AG08395 (cell line): ENCODE measurements at places on chromosomes 12 and 14.

DNA sequence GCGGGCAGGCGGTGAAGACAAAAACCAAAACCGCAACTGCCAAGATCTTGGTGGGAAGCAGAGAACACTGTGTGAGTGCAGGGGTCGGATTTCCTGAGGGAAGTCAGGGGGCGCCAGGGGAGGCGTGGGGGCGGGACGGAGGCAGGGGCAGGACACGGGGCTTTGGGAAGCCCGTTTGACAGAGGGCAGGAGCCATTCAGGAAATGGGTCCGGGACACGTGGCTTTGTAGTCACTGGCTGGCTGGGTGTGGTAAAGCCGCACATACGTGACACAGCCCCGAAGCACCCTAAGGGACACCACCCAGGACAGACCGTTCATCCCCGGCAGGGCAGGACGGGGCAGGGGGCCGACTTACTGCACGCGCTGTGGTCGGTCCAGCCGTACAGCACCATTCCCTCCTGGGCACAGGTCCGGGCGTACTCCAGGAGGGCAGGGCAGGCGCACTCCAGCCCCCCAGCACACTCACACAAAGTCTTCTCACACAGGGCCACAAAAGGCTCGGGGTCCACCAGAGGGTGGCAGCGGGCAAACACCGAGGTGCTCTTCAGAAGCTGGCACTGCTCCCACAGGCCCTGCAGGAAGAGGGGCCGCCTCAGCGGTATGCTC, 49.4 kb downstream of the VWF start:
- no peak for DNase-seq

DNA sequence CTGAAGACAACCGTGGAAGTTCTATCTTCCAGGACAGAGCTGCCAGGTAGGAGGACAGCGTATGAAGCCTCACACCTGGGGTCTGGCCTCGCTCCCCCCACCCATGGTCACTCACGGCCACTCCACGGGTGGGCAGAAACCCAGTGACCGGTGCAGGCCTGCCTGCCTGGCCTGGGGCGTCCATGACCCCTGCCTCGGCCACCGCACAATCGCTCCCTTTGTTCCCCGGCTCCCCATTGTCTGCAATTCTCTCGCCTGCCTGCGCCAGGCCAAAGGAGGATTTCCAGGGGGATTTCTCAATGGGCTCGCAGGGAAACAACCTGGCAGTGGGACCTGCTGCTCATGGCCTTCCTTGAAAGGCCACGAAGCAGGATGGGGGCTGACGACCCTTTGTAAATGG, 22.6 kb downstream of the CCDC85C start:
- DNase-seq = no peak

DNA sequence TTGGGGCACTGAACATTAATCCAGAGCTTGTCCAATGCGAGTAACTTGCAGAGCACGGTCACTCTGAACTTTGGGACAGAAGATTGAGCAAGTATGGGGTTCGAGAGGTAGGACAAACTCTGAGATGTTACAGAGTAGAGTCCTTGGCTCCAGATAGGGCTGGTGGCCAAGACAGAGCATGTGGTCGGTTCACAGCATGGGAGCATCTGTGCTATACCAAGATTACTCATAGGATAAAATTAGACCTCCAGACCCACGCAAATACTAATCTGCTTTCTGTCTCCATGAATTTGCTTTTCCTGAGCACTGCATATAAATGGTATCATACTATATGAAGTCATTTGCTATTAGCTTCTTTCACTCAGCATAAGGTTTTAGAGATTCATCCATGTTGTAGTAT, 93.4 kb upstream of the TBX5 start:
- DNase-seq = peak; percentile 55

DNA sequence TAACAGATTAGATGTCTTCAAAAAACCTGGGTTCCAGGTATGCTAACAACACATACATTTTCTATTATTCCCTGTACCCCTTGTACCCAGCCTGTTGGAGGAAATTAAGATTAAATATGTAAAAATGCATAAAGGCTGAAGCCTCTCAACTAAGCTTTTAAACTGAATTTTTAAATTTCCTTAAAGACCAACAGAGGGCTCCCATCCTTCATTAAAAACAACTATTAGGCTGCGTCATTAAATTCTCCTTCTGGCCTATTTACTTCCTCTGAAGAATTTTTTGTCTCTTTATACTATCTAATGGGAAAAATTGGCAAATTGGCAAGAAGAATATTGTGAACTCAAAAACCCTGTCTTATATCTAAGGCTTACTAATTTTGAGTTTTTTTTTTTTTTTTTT, 21.8 kb downstream of the SENP1 start:
- no peak for DNase-seq

DNA sequence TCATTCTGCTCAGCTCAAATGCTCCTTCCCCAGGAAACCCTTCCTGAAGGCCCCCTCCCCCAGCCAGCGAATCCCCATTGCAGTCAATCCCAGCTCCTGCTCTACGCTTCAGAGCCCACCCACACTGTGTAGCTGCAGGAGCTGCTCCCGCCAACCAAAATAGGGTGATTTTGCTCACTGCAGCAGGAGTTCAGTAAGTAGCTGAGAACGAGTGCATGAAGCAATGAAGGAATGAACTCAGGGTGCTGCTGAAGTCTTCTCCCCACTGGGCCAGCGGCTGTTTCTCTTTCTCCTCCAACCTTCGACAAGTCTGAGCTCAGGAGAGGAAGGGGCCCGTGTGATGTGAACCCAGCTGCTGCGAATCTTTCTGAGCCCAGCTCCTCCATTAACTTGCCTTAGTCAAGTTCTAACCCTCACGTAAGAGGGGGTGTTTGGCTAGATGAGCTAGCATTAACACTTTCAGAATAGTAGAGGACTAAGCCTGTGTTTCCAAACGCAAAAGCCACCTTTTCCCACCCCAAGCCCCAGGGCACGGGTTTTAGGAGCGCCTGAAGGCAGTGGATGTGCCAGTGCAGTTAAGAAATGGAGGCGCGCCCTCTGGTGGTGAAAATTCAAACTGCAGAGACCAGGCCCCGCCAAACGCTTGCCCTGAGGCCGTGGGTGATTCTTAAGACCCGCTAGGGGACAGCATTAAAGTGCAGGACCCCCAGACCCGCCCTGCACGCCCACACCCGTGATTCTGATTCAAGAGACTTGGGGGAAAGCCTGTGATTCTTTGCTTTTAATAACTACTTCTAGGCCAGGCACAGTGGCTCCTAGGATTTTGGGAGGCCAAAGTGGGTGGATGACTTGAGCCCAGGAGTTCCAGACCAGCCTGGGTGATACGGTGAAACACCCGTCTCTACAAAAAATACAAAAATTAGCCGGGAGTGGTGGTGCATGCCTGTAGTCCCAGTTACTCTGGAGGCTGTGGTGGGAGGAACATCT, 11.9 kb upstream of the SERPINA4 start:
- DNase-seq = peak; percentile 62

DNA sequence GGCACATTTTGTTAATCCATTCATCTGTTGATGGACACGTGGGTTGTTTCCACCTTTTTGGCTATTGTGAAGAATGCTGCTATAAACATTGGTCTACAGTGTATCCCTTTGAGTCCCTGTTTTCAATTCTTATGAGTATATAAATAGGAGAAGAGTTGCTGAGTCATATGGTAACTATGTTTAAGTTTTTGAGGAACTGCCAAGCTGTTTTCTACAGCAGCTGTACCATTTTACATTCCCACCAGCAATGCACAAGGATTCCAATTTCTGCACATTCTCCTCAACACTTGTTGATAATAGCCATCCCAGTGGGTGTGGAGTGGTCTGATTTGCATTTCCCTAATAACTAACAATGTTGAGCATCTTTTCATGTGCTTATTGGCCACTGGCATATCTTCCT, 6.9 kb upstream of the SVOP start:
- no peak for DNase-seq

DNA sequence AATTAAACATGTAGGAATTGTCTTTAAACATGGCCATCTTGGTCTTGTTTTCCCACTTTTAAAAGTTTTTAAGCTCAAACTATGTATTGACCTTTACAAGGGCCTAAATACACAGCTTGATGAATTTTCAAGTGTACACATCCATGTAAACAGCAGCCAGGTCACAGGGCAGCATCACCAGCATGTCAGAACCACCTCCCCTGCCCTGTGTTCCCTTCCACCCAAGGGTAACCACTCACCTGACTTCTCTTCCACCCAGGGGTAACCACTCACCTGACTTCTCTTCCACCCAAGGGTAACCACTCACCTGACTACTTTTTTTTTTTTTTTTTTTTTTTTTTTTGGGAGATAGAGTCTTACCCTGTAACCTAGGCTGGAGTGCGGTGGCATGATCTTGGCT, 4.6 kb downstream of the FBXW8 start:
- DNase-seq = no peak

- no peak for DNase-seq
Observed at GRCh38 chr12:55829967-55830600, 697 bp upstream of the DNAJC14 start.

GRCh38 chr14:68665792-68666204, 127.1 kb downstream of the ZFP36L1 start:
- no peak for DNase-seq

DNA sequence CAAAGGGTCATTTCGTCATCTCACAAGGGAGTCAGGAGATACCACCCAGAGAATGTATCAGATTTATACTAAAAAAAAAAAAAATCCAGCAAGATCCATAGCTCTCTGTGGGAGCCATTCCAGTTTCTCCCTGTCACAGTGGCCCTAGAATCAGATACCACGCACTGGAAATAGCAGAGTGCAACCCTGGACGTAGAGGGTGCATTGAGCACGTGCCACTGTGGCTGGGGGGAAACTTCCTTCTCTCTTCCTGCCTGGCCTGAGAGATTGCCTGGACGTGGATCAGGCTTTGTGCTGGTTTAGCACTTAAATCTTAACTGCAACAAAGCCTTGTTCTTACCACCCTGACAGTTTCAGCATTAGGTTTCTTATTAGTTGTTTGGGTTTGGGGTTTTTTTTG, 124.3 kb downstream of the FBXL14 start:
- no peak for DNase-seq
